ENCODE measurements at places on chromosomes 7 and 10. TPM values are rescaled to one million over a fixed set of nuclear protein-coding genes. Genes with fewer than 3 reads are reported as not detected.

- no peak for DNase-seq
These were observed 74.2 kb downstream of the FZD1 start for GRCh38 chr7:91338226-91339020.

- DNase-seq: no peak
These were observed 637.7 kb downstream of the PARD3 start for GRCh38 chr10:34177445-34177844.

Gene NOS3
- polyA plus RNA-seq: 6.8 TPM

Gene CC2D2B
- polyA plus RNA-seq: 0.83 TPM

DNA sequence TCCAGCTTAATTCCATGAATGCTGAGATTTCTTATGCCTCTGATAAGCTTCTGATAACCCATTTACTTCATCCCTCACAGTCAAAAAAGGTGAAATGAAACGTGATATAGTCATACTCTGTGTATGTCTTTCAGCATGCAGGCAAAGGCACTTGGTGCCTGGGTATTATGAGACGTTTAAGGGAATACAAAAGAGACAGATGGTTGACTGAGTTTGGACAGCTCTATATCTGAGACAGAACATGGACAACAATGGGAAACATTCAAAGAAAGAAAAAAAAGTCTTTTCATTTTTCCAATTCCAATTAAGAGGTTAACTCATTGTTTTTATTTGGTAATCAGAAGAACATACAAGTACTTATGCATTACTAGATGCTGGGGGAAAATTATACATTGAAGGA, 96.2 kb downstream of the PPP1R17 start:
- DNase-seq: no peak

DNA sequence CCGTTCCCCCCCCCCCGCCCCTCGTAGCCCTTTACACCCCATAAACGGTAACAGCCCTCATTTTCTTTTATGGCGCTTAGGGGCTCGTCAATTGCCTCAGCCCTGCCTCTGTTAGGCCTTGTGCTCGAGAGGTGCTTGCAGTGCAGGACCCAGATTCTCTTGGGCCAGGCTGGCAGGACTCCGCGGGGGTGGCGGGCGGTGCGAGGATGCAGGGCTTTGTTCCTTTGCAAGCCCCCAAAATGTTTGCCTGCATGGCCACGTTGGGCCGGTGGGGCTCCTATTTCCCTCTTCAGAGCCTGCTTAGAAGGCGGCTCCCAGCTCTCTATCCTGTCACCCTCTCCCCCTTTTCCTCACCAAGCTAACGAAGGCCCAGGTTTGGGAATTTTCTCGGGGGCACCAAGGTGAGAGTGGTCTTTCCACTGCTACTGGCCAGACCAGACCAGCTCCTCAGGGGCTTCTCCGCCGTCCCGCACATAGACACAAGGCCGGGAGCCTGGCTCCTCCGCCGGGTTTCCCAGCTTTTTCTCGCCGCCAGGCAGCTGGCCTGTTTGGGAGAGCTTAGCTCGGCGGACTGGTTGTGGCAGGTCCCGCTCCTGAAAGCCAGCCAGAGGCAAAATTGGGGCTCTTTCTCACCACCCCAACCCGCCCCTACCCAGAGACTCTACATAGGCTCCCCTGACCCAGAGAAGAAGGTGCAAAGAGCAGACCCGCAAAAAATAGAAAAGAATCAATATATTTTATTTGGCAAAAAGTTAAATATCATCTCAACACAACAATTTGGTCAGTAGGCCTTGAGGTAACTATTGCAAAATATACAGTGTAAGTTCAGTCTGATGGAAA, 3.4 kb downstream of the HOXA9 start:
- no peak for DNase-seq

DNA sequence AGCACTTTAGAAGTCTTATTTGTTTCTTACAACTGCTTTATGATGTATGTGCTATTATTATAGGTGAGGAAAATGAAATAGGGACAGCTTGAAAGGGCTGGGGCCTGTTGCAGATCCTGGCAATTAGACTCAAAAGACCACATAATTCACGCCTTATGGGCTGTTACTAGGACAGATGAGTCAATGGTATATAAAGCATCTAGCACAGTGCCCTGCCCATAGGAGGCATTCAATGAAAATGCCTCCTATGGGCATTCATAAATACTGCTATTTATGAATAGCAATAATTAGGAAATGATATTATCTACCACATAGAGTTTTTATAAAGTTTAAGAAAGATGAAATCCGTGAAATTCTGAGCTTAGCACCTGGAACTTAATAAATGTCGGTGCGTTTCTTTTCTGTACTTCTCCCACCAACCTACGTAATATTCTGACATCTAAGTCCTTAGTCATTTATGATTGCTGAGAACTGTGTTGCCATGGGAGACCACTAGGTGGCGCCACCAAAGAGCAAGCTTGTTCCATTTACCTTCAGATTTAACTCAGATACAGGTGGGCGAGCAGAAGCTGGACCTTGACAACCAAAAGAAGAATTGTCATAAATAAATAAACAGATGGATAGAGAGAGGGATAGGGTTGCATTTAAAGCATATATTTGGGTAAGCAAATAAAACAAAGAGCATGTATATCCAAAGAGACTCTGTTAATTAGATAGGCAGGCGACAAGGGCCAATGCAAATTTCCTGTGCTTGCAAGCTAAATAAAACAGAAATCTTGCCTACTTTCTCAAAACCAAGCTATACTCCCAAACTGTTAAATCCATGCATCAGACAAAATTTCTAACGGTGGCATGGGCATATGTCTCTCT, 699.9 kb downstream of the INHBA start:
- DNase-seq: no peak

DNA sequence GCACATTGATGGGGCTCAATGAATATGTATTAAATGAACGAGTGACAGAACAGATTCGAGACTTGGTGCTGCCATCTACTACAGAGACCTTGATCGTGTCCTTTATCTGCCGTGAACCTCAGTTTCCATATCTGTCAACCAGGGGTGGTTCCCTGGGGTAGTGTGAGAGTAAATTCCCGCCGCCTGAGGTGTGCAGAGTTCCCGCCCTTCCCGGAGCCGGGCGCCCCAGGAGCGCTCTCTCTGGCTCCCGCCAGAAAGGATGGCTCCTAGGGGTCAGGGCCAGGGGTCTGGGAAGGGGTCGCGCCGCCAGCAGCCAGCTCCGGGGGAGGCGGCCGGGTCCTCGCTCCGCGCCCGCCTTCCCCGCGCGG, 333 bp upstream of the PLCE1 start:
- no peak for DNase-seq

DNA sequence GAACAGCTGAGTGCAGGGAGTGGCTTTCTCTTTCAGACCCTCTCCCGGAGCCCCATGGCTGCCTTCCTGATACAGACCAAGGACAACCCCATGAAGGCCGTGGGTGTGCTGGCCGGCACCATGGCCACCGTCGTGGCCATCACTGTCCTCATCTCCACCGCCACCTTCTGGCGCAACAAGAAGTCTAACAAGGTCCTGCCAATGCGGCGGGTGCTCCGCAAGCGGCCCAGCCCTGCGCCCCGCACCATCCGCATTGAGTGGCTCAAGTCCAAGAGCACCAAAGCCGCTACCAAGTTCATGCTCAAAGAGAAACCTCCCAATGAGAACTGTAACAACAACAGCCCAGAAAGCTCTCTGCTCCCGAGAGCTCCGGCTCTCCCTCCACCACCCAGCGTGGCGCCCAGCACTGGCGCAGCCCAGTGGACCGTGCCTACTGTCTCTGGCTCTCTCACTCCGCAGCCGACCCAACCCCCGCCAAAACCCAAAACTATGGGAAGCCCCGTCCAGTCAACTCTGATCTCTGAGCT, 11.2 kb downstream of the LRIT2 start:
- DNase-seq: no peak

- DNase-seq: no peak
These were observed 230.4 kb downstream of the TNS3 start for GRCh38 chr7:47351233-47352154.

Gene TFR2
- polyA plus RNA-seq: 0.79 TPM

GRCh38 chr10:43689618-43689954, 40.9 kb upstream of the ZNF32 start:
- DNase-seq: no peak

DNA sequence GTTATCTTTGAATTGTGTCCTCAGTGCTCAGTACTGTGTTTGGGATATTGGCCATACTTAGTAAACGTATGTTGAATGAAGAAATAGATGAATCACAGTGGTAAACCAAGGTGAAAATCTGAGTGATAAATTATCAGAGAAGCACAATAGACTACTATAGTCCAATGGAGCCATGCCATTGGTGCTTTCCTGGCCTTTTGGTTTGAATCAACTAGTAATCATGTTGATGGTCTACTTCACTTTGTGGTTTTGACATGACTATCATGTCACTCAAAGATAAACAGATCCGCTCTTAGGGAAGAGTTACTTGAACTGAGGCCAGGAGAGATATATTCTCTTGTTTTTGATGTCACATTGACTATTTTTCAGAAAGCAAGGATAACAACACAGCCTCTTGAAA, 86.1 kb upstream of the IGFBP3 start:
- no peak for DNase-seq

DNA sequence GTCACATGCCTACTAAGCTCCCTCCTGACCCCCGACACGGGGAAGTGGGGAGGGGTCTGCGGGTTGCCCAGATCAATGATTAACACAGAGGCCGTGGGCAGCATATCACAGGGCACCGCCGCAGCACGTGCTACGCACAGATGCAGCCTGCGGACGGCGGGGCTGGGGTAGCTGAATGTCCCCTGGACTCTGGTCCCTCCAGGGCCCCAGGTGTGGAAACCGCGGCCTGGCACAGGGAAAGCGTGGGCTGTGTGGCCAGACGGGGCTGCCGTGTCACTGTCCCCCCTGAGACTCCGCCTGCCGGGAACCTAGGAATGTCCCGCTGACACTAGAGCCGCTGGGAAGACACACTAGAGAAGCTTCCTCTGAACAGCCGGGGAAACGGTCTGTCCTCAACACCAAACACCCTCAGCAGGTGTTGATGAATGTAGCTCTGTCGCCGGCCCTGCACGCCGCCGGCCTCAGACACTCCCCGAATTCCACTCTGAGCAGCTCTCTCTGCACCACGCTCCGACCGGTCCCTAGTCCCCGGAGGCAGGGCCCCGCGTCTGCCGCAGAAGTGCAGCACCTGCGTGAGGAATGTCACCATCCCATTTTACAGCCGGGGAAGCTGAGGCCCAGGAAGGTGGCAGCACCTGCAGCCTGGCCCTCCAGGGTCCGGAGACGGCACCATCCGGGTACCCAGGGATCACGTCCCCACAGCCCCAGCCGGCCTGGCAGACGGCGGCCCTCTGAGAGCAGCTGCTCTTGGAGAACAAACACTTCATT, 33.4 kb upstream of the PDGFA start:
- DNase-seq: no peak

- no peak for DNase-seq
These were observed 2.5 kb upstream of the ADAMTS14 start for GRCh38 chr10:70669732-70670317.

- no peak for DNase-seq
These were observed 2.5 kb upstream of the PYROXD2 start for GRCh38 chr10:98417481-98417959.

Gene GALNT17
- 4.0 TPM for polyA plus RNA-seq

DNA sequence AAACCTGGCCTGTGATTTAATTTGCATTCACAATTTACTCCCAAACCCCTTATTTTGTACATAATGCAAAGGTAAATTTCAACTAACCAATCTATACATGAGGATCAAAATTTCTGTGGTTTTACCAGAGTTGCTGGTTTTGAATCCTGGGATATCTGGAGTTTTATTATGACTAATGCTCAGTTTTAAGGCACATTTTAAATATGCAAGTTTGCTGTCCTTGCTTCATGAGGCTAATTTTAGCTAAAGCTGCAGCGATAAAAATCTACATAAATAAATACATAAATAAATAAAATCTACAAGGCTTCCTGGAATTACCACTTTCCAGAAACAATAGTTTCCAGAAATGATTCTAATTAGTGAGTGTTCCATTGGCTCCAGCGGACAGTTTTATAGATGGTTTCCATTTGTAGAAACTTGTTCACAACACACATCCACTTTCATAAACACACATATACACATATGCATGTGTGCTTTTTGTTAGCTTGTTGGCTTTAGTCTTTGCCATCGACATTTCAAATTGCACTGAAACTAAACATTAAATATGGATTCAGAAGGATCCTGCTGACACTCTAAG, 339.5 kb upstream of the NRP1 start:
- DNase-seq: no peak

DNA sequence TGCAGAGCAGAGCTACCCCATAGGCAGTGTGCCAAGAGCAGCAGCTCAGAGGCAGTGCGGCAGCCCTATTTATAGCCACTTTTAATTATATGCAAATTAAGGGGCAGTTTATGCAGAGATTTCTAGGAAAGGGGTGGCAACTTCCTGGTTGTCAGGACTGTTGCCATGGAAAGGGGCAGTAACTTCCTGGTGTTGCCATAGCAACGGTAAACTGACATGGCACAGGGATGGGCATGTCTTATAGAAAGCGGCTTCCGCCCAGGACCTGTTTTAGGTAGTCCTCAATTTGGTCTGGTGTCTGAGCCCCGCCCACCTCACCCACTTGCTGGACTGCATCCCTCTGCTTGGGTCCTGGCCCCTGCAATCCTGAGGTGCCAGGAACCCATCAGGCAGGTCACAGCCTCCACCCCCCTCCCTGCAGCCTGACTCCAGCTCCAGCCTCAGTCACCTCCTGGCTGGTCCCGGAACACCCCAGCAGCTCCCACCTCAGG, 115.8 kb downstream of the TMEM130 start:
- no peak for DNase-seq

GRCh38 chr10:80460399-80461207, 6.5 kb downstream of the TSPAN14 start:
- no peak for DNase-seq

DNA sequence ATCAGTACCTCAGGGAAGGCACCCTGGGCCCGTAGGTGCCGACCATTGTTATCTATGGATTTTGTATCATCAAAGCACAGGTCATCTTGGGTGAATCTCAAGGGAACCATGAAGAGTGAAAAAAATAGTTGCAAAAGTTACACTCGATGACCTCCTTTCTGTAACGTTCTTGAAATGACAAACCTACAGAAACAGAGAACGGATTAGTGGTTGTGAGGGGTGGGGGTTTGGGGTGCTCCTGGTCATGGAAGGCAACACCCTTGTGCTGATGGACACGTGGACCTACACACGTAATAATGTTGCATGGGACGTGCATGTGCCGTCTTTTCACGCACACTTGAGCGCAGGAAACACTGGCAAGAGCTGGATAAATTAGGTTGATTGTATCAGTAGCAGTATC, 655.9 kb downstream of the SDK1 start:
- no peak for DNase-seq

DNA sequence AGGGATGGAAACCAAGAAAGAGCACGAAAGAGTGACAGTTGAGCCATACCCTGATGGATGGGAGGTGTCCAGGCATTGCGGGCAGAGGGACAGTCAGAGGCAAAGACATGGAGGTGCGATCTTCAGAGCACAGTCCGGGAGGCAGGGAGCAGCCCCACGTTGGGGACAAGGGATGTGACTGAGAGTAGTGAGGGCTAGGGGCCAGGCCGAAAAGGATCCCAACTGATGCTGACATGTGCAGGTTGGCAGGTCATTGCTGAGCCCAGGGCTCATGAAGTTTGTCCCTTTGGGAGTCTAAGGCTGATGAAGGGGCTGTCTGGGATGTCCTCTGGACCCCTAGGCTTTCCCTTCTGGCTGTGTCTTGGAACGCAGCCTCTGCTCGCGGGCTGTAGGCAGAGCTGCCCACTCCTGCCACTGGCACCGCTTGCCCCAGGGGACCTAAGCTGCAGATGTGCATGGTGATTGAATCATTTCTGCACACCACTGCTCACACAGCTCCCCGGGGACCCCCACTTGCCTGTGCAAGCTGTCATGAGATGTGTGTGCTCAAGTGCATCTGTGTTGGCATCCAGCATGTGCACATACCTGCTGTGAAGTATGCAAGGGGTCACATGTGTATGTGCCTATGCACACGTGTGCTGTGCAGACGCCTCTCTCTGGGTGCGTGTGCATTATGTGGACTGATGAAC, 125.1 kb downstream of the ZMIZ1 start:
- DNase-seq: no peak

Gene ANXA8
- polyA plus RNA-seq: 0.21 TPM

Gene GDF2
- polyA plus RNA-seq: not detected

Gene RBP3
- 0.08 TPM for polyA plus RNA-seq

All from right renal cortex interstitium (tissue), 3 donors.